HS-27A (cell line): ENCODE measurements at places on chromosomes 3 and 15.

- DNase-seq = no peak
These were observed at the start of gene CEMIP for GRCh38 chr15:80778964-80779657. CEMIP (plus strand) TSS chr15:80779370; CDS start chr15:80873880, 94,510 bp downstream.

DNA sequence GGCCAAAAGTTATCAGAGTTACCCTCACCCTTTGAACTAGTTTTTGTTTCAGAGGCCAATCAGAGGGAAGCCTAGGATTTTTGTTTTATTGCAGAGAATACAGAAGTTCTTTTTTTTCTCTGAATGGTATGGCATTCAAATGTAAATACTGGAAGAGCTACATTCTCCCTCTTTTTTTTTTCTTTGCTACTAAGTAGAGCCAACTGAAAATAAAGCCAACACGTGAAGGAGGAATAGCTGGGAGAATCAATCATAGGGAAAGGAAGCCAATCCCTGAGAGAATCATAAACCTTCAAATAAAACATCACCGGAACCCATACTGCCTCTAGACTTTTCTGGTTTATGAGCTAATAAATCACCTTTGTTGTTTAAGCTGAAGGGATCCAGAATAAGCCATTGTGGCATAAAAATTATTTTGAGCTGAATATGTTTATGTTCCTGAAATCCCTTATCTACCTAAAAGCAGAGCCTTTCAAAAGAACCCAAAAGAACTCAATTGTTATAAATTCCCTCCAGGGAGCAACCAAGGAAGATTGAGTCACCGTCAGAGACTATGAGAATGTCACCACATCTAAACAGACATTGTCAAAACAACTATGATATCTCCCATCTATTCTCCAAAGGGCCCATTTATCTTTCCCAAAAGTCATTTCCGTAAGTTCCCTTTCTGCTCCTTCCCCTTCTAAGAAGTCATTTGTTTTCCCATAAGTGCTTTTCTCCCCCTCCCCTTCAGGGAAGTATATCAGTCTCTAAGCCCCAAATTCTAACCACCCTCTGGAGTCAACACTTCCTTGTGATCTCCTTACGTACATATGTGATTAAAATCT, 3.8 kb upstream of the ZNF280D start:
- DNase-seq = no peak

GRCh38 chr3:149462581-149463011, 11.9 kb upstream of the TM4SF4 start:
- no peak for DNase-seq

DNA sequence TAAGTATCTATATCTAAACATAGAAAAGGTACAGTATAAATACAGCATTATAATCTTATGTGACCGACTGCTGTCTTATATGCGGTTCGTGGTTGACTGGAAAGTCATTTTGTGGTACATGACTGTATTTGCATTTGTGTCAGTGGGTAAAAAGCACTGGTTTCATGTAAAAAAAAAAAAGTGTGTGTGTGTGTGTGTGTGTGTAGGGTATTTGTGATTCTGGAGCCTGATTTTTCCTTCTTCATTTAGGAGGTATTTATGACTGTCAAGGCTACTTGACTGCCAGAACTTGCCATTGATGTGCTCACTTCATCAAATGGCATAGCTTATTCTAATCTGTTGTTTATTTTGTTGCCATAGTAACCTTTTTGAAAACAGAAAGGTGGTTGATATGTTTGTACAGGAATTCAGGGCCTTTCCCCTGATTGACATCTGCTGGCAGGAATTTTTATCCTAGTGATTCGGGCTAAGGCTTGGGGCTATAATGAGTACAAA, 63.2 kb downstream of the AKAP13 start:
- peak; percentile 11 for DNase-seq

GRCh38 chr15:89430530-89431341, 65.6 kb downstream of the RHCG start:
- peak; percentile 43 for DNase-seq

DNA sequence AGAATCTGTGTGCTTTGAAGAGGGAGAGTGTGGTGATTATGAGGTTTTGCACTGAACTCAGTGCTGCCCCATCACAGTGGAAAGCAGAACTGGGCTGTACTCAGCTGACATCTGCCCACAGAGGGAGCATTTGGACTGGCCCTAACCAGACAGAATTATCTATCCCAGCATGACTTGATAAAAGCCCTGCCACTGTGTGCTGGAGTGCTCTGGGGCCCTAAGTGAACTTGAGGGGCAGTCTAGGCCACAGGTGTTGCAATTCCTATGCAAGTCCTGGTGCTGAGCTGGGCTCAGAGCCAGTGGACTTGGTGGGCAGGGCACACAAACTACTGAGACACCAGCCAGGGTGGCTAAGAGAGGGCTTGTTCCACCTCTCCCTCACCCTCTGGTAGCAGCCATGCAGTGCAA, 269.2 kb upstream of the CTNNB1 start:
- no peak for DNase-seq

DNA sequence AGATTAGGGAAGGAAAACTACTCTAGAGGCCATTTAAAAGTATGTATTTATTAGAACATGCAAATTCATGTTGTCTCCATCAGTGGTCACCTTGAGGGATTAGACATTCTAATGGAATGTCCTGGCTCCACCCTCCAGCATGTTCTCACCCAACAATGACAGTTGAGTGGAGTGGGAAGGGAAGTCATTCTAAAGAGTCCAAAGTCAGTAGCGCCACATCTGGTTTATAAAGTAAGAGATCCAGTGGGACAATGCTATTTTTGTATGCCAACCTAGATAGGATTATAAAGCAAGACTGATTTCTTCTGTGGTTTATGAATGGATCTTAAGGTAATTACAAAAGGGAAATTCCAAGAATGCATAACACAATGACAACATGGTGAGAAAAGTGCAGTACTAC, 33.3 kb downstream of the SLC24A1 start:
- DNase-seq = peak; percentile 39

- no peak for DNase-seq
These were observed 262.1 kb downstream of the IGSF11 start for GRCh38 chr3:118772547-118773011.

- DNase-seq = no peak
These were observed 17.7 kb downstream of the RARB start for GRCh38 chr3:25445731-25446130.

GRCh38 chr15:30992249-30992864, 929 bp upstream of the MTMR10 start:
- no peak for DNase-seq

DNA sequence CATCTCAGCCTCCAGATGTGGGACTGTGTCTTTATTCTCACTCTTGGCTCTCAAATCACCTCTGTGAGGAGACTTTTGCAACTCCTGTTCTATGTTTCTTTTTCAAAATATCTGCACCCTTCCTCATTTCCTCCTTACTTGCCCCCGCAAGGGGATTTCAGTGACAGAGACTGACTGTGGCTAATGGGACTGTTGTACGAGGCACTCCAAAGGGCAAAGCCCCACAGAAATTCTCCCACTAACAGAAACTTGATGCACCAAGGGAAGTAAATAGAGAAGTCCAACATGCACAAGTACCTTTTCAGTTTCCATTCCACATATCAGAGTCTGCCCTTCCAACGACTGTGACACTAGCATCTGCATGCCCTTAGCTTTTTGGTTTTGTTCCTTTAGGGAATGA, 69.7 kb downstream of the LRRK1 start:
- no peak for DNase-seq

- no peak for DNase-seq
These were observed at the start of gene SLC6A11 for GRCh38 chr3:10816019-10816862. SLC6A11 (plus strand) TSS chr3:10816228; CDS start chr3:10816266, 38 bp downstream.

DNA sequence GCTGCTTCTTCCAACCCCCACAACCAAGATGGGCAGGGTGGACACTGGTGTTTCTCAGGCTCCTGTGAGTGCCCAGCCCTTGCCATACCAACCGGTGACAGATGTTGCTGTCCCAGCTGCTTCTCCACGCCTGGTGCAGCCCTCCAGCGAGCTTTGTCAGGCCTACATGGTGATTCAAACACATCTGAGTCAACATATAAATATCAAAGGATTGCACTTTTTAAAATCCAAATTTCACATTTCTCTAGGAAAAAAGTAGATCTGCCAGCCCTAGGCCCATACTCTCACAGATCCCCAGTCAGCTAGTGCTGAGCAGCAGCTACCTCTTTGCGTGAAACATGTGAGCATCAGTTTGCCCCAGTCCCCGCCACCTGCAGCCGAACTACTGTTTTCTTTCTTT, 52.7 kb downstream of the RPN1 start:
- DNase-seq = no peak

- no peak for DNase-seq
These were observed 20.9 kb downstream of the RAB5A start for GRCh38 chr3:19967812-19968211.

DNA sequence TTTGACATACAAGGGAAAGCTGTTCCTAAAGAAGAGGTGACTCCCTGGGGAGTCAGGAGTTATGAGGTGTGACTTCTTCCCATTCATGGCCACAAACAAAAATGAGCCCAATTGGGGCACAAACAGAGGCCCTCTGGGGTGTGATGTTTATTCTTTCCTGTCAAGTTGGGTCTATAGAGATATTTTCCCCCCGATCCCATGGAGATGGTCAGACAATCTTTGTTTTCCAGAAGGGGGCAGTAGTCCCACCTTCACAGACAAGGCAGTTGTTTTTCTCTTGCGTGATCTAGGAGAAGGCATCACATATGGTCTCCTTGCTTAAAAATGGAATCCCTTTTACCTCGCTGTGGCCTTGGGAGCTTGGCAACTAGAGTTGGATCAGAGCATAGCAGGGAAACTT, 110.3 kb downstream of the MFSD1 start:
- no peak for DNase-seq

DNA sequence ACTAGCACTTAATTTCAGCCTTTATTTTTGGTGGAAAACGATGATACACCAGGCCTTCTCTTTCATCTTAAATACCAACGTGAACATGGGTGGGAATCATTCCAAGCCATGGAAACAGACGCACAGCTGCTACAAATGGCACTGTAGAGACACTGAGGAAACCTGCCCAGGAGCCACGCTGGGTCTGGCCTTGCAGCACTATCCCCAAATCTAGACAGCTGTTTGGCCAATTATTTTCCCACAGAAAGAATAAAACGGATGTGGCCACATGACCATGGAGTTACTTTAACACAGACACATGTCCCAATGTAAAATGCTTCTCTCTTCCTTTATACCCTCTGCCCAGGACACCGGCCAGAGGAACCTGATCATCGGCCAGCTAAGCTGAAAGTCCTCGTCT, 83.6 kb upstream of the OCA2 start:
- no peak for DNase-seq

DNA sequence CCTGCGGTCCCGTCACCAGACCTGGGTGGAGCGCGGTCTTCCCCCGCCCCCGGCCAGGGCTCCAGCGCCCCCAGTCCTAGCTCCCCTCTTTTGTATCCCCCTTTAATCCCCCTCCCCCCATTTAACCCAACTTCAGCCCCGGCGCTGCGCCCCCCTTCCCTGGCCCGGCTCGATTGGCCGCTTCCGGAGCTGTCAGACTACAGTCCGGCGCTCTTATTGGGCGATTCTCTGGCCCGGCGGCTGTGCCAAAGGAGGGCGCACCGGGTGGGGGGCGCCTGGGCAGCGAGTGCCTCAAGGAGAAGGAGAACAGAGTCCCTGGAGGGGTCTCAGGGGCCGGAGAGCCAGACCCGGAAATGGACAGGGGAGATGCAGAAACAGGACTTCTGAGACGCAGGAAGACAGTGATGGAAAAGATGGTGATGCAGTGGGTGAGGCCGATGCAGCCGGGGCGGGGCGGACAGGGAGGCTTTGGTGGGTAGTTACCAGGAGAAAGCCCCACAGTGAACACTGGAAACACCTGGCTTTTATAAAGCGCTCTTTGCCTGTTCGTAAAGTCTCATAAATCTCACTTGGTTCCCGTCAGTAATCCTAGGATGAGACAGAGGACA, 1.2 kb upstream of the ADCY5 start:
- DNase-seq = no peak

GRCh38 chr3:150349314-150350097, 58.6 kb upstream of the TSC22D2 start:
- no peak for DNase-seq

DNA sequence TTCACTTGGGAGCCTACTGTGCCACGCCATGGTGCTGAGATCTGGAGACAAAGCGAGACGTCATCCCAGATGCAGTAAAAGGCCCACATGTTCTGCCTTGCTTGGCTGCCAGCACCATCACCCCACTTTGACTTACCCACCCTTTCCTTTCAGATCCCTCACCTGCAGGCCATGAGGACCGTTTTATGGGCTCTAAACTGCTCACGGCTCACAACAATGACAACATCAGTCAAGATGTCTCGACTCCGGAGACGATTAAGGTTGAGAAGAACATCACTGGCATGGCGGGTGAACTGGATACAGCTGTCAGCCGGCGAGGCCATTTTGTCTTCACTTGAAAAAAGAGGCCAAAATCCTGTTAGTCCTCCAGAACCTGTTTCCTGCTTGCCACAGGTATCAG, 11.9 kb downstream of the BCL6 start:
- DNase-seq = no peak

DNA sequence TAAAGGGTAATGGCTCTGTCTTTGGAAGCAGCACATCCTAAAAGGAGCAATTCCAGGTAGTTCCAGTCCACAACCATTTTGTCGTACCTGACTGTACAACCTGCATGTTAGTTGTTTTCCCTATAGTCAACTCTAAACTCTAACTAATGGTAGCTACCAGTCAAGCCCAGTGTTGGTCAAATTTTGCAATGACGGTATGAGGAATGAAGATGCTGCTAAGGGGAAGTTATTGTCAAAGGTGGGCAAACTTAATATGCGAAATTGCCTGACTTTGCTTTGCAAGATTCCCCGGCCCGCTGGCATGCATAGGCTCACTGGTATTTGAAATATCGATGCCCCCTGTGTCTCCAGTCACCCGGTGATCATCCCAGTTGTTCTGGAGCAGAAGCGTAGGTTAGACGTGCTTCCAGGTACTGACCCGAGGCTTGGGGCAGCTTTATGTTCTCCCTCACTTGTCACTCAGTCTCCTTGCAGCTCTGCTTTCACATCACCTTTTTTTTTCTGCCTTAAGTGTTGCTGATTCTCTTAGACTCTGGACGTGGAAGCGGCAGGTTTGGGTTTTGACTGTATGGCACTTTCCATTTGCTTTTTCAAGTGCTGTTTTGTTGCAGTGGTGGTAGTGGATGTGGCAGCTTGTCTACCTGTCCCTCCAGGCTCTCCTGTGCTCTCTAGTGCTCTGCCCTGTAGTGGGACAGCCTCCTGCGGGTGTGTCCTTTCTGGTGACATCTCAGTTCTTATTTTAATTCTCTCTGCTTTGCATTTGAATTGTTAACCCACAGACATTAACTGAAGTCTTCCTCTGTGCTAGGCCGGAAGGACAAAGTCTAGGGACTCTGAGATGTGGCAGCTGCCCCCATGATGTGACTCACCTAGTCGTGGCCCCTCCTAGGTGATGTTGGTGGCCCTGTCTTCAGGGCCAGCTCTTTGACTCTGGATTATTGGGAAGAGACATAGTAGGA, 95.8 kb upstream of the UMPS start:
- DNase-seq = no peak

DNA sequence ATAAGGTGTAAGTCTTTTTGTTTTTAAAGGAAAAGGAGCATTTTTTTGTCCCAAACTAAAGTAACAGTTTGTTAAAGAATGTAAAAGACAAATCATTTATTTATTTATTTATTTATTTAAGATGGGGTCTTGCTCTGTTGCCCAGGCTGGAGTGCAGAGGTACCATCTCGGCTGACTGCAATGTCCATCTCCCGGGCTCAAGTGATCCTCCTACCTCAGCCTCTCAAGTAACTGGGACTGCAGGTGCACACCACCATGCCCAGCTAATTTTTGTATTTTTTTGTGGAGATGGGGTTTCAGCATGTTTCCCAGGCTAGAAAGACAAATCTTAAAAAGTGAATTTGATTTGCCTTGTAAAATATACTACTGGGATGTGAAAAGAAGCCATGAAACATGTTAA, 86.3 kb upstream of the PLXND1 start:
- no peak for DNase-seq

GRCh38 chr15:94259863-94260262, 28.5 kb downstream of the MCTP2 start:
- DNase-seq = no peak
